ENCODE measurements at places on chromosomes 3 and 15.

DNA sequence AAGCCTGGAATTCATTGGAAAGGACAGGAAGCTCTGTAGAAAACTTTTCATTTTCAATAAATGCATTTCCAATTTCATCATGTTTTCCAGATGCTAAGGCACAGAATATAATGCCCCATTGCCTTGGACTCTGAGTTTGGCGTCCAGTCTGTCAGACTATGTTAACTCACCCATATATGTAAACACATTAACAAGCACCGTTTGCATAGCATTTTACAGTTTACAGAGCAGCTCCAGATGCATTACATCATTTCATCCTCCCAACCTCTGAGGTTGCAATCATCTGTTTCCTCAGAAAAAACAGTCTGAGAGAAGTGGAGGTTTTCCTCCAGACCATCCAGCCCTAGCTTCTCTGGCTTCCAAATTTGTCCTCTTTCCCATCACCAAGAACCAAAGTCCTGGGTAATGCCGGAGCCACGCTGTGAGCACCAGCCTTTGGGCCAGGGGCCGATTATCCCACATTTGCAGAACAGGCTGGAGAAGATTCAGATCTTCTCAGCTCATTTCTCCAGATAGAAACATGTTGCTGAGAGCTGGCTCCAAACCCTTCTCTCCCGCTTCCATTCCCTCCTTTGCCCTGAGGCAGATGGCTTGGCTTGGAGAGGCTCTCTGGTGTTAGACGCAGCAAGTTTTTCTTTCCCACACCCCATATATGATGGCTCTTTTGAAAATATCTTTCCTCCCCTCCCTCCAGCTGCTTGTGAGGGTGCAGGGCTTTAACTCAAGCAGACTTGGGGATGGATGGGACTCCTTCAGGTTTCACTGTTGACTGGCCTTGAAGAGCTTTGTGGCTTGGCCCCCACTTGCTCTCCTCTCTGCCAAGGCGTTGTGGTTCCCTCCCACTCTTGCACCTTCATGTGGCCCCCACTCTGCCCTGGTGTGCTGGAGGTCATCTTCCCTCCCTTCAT is 26.0 kb downstream of the CYP19A1 start:
- no peak for DNase-seq

GRCh38 chr3:185979721-185980121 is 41.9 kb upstream of the TRA2B start:
- DNase-seq, result no peak

- DNase-seq, result no peak
Measured at GRCh38 chr3:160921020-160921635, 165.1 kb downstream of the PPM1L start.

DNA sequence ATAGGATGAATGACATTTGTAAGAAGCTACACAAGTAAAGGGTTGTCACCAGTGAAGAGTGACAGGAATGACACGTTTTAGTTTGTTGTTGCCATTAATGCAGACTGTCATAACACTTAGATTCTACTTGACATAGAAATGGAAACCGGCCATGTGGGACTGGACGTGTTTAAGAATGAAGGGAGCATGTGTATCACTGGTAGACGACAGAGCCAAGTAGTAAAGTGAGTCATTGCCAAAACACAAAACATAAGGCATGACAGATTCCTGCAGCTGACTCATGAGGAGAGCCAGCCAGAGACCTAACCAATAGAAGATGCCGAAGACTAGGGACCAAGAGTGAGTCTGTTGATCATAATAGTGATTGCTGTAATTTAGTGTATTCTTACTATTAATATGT is 106.2 kb upstream of the PLAAT1 start:
- DNase-seq, result no peak

DNA sequence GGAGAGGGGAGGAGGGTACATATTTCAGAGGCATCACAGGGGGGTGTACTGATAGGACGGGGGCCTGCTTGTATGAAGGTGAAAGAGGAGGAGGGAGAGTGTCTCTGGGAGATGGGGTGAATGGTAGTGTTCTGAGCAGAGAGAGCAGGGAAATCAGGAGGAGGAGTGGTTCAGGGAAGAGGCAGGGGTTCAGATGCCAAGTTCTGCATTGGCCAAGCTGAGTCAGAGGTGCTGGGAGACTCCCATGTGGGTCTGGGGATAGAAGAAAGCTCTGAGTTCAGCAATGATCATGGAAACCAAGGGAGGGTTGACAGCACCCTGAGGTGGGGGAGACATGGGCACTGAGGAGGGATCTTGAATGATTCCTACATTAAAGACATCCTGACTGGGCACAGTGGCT is 3.0 kb downstream of the CYP8B1 start:
- DNase-seq, result no peak

DNA sequence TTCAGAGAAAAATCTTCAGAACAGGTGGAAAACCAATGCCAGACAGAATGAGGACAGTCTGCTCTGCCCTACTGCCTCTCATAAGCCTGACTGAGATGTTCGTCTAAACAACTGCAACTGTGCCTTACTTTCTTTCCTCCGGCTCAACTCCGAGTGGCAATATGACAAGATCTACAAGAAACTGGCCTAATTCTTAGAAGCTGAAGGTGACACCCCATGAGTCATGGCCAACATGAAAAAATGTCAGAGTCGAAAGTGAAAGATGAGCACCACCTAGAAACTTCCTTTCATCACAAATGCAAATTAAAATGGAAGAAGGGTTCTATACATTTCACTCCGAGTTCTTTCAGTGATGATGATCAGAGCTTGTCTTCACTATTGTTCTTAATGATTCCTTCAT is 12.9 kb downstream of the PCYT1A start:
- peak; percentile 38 for DNase-seq

DNA sequence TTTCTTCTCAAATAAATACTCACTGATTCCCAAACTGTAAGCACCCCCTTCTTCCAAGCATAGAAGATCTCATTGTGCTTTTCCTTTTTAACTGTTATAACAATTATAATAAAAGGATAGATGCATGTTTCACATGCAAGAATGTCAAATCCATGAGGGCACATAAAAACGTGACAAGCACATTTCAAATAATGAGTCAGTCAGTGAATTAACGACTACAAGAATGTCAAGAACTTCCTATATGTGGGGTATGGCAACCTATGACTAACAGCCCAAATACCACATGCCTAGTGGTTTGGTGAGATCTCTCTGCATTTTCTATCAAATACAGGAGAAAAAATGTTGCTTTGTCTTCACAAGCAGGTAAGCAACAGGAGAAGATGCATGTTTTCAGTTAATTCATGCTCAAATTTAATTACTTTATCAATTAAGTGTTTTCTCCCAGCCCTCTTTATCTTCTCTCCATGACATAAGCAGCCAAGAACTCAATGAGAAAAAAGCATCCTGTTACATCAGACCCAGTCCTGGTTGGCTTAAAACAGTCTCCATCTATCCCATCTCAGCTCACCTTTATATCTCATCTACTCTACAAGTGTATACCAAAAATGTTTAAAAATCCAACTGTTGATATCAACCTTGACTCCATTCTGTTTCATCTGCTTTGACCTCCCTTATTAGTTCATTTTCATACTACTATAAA is 181.5 kb upstream of the LMCD1 start:
- DNase-seq, result no peak

DNA sequence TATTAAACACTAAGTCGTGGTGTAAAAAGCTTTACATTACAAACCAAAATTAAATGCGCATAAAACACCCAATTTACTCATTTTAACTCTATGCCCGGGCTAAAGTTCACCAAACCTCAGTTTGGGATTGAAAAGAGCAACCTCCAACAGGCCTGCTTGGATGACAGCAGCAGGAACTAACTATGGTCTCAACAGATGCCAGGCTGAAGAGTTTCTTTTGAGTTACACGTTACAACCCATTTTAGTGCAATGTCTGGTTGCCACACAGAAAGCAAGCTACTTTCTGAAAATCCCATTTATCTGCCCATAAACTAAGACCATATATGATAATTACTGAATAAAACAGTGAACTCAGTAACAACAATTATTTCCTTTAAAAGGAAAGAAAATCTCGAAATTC is 2.2 kb downstream of the SATB1 start:
- no peak for DNase-seq

DNA sequence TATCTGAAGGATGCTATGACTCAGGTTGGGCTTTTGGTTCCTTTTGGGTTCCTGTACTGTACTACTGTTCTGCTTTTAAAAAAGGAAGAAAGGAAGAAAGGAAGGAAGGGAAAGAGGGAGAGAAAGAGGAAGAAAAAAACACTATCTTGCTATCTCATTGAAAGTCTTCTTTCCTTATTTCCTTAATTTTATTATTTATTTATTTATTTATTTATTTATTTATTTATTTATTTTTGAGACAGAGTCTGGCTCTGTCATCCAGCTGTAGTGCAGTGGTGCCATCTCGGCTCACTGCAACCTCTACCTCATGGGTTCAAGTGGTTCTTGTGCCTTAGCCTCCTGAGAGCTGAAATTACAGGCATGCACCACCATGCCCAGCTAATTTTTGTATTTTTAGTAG is 198.9 kb upstream of the SOX2 start:
- DNase-seq, result no peak

GRCh38 chr3:127252446-127252845 is 35.4 kb downstream of the PRR20G start:
- DNase-seq, result no peak

DNA sequence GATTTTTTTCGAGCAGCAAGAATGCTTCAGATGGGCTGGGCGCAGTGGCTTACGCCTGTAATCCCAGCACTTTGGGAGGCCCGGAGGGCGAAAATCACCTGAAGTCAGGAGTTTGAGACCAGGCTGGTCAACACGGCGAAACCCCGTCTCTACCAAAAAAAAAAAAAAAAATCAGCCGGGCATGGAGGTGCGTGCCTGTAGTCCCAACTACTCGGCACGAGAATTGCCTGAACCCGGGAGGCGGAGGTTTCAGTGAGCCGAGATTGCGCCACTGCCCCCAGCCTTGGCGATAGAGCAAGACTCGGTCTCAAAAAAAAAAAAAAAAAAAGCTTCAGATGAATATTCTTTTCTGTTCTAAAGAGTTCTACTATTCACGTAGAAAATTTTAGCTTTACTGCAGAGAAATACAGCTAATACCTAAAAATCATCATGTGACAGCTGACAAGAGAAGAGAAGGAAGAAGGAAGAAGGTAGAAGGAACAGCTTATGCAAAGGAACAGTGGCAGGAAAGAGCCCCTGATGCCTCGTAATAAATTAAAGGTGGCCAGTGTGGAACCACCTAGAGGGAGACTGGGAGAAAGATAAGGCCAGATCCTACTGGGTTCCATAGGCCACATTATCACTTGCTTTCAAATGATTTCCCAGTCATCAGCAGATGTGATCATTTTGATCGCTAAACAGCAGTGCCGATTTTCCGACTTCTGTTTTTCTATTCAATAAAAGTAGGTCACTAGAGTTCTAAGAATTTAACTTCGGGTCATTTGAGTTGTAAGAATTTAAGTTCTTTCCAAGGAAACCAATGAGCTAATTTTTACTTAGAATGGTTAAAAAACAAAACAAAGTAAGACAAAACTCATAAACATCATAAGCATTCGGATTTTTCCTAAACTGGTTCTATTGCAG is 1.5 kb downstream of the CMTM6 start:
- DNase-seq, result no peak

GRCh38 chr3:54374214-54374852 is 252.0 kb downstream of the CACNA2D3 start:
- peak; percentile 2 for DNase-seq

- DNase-seq, result no peak
Measured at GRCh38 chr3:127019449-127019848, 36.5 kb downstream of the PLXNA1 start.

DNA sequence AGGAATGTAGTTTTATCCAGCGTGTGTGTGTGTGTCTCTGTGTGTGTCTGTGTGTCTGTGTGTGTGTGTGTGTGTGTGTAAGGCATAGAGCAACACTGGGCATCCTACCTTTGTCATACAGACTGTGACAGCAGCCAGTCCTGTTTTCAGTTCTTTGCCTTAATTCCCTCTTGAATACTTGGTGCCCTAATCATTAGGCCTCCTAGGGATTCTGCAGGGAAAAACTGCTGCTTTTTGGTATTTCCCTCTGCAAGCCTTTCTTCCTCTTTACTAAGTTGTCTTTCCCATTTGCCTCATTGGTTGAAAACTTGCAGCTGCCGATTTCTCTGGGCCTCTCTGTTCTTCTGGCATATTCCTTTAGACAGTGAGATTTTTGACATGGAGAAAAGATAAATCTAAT is 9.2 kb downstream of the SLC25A36 start:
- no peak for DNase-seq

DNA sequence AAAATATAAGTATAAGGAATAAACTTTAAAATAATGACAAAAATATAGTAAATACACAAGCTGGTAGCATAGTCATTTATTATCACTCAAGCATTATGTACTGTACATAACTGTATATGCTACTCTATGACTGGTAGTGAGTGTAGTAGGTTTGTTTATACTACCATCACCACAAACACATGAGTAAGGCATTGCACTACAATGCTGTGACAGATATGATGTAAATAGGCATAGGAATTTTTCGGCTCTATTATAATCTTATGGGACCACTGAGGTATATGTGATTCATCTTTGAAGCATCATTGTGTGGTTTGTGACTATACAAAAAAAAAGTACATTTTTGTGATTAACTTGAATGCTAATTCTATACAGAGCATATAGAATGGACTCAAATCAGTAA is 35.3 kb upstream of the FBN1 start:
- DNase-seq, result no peak

DNA sequence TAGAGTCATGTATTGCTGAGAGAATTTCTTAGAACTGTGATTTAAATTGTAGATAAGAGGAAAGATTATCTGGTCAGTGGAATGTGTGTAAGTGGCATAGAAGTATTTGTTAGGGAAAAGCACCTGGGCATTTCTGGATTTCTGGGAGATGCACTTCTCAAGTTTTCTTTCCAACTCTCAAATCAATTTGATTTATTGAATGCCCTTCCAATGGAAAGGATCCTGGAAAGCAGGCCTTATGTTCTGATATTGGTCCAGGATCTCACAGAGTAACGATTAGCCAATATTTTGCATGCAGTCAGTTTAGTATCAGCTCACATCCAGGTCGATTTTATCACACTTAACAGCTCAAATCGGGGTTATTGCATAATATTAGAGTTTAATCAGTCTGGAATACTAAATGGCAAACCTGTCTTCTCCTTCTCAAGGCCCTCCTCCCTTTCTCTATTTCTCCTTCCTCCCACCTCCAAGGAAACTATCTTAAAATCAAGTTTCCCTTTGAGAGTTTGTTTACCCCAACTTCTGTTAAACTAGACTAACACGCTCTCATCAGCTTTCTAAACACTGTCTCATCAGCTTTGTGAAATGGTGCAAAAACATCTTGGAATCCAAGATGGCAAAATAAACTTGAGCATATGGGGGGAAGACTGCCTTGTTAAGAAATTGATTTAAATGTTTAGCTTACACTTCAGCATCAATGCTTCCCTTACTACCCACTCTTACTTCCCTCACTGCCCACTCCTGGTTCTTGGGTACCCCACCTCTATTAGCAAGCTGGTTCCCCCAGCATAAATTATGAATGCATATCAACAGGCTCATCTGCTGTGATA is 9.5 kb downstream of the SOX2 start:
- DNase-seq, result no peak

- DNase-seq, result no peak
Measured at GRCh38 chr3:17033516-17034168, 148.9 kb downstream of the PLCL2 start.

DNA sequence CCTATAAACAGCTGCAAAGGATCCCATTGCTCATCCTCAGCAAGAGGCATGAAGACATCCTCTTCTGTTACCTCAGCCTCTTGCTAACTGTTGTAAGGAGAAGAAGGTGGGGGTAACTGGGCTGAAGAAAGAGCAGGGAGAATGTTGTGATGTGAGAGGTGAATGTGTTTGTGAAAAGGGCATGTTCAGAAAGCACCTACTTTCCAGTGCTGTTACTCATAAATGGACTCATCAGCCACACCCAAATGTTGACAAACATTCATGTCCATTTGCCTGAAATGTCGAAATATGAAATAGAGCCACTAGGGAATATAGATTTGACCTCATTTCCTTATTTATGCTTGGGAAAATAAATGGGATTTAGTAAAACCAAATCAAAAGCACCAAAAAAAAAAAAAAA is 12.6 kb downstream of the SLC24A1 start:
- DNase-seq, result no peak

Data from activated T-cell treated with anti-CD3 and anti-CD28 coated beads for 48 hours (primary cell).